ENCODE measurements at places on chromosomes 13 and 19.

DNA sequence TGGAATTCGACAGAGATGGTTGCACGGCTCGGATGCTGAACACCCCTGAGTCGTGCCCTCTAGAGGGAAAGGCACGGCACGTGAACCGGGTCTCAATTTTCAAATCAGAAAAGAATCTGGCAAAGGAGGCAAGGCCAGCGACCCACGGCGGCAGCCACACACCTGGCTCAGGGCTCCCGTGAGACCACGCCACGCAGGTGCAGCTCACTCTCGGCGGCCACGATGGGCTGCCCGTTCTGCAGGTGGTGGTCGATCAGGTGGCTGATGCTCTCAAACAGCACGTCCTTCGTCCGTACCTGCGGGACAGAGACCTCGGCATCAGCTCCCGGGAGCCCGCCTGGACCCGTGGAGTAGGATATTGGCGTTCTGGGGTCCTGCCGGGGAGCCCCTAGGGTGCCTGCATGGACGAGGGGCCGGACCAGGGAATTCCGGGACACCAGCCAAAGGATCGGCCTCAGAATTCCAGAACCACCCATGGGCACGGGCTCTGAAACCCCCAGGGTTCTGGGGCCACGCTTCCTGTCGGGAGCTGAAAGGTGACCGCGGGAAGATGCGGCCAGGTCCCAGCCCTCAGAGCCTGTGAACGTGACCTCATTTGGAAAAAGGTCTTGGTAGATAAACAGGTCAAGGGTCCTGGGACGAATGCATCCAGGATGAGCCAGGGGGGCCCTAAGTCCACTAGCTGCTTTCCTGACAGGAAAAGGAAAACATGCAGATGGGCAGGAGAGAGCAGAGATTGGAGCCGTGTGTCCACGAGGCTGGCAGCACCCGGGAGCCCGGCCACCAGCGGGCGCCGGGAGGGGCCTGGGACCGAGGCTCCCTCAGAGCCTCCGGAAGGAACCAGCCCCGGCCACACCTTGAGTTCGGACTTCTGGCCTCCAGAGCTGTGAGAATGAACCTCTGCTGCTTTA is 10.1 kb upstream of the C2CD4C start:
- DNase-seq: no peak

- DNase-seq: no peak
Measured at GRCh38 chr19:58568453-58569130, 4.5 kb downstream of the MZF1 start.

GRCh38 chr13:99911965-99912566 is 59.5 kb downstream of the ZIC5 start:
- DNase-seq: no peak

DNA sequence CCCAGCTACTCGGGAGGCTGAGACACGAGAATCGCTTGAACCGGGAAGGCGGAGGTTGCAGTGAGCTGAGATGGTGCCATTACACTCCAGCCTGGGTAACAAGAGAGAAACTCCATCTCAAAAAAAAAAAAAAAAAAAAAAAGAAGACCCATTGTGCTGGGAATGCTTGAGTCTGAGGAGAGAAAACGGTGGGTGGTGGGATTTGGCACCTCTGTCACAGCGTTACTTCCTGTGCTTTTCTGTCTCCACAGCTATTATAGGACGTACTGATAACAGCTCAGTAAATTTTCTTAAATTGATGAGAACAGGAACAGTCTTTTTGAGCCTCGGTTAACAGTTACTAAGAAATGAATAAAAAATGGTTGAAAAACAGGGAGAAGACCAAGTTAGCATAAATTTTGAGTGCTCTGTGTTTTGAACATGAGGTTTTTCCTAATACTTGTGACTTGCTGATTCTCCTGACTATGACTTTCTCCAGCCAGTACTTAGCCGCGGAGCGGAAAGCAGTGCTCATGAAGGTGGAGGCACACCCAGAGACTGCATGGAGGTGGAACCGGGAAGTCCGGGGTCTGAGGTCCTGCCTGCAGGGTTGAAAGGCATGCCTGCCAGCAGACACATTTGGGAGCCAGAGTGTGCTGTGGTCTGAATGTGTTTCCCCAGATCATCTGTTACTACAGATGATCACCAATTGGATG is 55.3 kb upstream of the TEX29 start:
- no peak for DNase-seq

- DNase-seq: peak; percentile 25
Measured at GRCh38 chr19:42634409-42635232, 39.9 kb upstream of the CEACAM8 start.

DNA sequence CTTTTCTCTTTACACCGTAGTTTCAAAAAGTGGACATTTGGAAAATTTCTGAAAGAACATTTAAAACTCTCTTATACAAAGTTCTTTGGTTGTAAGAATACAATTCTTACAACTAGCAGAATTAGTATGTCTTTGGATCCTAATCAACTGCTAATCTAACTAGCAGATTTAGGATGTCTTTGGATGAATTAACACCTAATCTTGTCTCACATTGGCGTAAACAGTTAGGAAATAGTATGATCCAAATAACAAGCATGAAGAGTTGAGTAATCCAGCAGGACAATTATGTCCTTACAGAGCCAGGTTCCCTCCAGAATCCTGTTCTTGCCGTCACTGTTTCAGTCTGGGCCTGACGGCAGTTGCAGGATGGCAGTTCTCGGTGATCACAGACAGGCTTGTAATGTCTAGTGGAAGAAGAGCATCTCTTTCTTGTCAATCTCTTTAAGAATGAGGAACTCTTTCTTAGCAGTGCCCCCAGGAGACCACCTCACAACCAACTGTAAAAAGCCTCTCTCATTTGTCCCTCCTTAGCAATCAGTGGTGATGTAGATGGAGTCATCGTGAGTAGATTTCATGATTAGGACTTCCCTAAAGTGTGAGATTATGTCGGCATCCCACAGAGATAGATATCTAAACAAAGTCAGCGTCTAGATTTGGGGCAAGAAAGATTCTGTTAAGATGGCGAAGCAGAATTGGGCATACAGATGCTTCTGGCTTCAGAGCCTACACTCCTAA is 5.7 kb upstream of the TNFSF13B start:
- DNase-seq: no peak

DNA sequence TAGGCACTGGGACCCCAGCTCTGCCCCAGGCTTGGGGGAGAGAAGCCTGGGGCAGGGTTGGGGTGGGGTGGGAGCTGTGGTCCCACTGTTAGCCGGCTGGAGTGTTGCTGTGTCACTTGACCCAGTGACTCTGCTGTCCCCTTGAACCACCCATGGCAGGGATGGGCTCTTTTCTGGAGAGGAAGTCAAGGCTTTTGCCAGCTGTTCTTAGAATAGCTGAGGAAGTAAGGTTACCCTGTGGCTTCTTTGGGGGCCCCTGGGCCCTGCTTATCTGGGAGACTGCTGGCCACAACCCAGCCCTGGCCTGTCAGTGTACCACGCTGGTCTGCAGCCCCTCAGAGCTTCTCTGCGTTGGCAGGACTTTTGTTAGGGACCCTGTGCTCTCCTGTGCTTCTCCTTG is 9.1 kb downstream of the PNPLA6 start:
- DNase-seq: no peak

DNA sequence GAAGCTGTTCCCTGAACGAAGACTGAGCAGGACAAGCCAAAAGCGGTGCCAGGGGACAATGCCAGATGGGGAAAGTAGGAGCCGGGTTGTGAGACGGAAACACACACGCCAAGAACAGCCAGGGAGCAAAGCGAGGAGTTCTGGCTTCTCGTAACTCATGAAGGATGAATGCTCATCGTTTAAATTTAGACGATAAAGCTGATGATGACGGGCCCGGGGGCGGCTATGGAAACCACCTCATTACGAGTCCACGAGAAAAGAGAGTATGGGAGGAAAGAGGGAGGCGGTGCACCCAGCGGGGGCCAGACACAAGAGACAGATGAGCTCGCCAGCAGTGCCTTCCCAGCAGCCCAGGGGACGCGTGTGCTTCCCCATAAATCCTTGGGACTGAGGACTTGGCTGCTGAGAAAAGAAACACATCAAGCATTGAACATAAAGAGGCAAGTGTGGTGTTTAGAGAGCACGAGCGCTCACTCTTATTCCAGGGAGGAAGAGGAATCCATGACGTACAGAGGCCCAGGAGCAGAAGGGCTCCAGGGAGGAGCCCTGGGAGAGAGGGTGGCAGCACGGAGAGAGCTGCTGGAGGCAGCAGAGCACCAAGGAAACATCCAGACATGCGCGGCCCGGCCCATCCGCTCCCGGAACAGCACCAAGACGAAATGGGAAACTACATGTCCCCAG is 70.7 kb downstream of the EPS15L1 start:
- no peak for DNase-seq

- no peak for DNase-seq
Measured at GRCh38 chr19:54197121-54197520, 3.5 kb upstream of the RPS9 start.

GRCh38 chr19:3548606-3549005 is 8.8 kb downstream of the MFSD12 start:
- DNase-seq: no peak

GRCh38 chr13:33832872-33833271 is 14.9 kb downstream of the RFC3 start:
- no peak for DNase-seq

GRCh38 chr13:19881641-19882040 is 18.2 kb upstream of the ZMYM5 start:
- DNase-seq: no peak

DNA sequence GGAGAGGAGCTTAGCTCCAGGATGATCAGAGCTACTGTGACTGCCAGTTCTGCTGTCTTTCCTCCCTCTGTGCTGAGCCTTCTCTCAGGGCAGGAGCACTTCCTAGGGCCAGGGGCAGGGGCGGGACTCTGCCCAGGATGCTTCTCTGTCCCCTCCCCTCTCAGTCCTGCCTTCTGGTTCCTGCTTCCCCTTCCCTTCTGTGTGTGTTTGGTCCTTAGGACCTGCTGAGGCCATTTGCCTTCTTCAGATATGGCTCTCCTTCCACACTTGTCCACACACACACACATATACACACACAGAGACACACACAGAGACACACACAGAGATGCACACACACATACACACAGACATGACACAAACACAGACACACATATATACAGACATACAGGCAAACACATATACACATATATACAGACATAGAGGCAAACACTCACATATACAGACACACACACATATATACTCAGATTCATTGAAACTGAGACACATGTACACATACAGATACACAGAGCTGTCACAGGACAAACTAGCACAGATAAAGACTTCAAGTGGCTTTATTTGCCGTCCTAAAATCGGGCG is 22.0 kb upstream of the CD177 start:
- no peak for DNase-seq

DNA sequence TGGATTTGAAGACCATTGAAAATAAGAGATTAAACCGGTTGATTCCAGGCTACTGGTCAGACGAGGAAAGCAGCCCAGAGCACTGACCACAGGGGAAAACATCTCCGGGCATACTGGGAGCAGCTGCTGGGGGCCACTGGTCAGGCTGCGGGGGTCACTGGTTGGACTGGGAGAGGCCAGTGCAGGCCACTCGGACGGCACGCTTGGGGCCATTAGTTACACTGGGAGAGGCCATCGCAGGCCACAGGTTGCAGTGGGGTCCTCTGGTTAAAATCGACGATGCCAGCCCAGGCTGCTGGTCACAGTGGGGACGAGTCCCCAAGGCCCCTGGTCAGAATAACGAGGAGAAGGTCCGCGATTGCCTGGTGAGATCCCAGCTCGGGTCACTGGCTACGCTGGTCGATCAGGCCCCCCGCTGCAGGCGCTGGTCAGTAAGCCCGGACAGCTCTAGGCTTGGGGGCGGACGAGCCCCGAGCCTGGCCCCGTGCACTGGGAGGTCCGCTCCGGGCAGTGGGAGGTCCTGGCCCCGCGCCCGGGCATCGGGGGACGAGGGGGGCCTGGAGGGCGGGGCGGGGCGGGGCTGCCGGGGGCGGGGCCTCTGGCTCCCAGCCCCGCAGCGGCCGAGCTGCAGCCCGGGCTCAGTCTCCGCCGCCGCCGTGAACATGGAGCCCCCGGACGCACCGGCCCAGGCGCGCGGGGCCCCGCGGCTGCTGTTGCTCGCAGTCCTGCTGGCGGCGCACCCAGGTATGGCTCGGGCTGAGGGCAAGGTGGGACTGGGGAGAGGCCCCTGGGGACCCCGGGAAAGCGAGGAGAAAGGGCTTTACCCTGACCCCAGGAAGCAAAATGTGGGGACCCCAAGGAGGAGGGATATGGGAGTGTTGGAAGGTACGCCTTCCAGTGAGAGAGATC is at the start of gene BCAM:
TSS of gene BCAM (plus strand) at position 641 of the 909 bp plus-strand sequence. CDS start at position 663, 22 bp downstream.
- DNase-seq: peak; percentile 33

GRCh38 chr19:52492201-52492993 is 35.1 kb upstream of the ZNF808 start:
- no peak for DNase-seq

DNA sequence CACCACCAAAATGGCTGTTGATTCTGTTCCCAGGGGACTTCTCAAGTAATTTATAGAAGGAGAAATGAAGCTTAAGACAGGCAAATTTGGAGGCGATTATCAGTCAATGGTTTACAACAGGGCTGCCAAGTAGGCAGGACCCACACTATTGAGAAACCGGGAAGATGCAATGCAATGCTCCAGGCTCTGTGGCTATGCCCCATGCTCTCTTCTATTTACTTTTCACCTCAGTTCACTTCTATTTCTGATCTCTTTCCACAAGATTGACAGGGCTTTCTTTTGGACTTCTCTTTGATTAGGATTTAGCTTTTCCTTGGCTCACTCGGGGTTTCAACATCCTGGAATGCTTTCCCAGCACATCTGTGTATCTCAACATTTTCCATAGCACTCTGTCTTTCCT is 12.7 kb upstream of the RCBTB2 start:
- DNase-seq: no peak

DNA sequence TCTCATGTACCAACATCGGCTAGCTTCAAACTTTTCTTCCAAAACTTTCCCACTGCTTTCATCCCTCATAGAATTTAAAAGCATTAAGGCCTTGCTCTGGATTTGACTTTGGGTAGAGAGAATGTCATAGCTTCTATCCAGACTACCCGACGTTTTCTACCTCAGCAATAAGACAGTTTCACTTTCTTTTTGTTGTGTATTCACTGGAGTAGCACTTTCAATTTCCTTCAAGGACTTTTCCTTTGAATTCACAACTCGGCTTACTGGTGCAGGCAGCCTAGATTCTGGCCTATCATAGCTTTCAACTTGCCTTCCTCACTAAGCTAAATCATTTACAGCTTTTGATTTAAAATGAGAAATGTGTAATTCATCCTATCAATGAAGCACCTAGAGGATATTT is 420.4 kb upstream of the GPC6 start:
- no peak for DNase-seq

DNA sequence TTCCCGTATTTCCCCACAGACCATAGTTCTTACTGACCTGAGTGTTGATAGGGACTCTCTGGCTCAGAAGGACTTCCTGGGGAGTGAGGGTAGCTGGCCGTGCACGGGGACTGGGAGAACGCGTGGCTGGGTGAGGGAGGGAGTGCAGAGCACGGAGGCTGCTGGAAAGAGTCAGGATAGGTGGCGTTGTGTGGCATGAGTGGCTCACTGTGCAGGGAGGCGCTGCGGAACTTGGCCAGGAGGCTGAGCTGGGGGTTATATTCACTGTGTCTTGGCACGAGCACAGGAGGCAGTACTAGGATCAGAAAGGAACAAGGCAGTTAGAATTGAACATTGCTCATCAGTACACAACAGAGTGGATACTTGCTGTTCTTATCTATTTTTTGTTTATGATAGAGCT is 47.4 kb downstream of the SMAD9 start:
- no peak for DNase-seq

GRCh38 chr13:39957868-39958677 is 302.6 kb downstream of the COG6 start:
- no peak for DNase-seq

- DNase-seq: no peak
Measured at GRCh38 chr19:2254064-2254872, 1.9 kb downstream of the JSRP1 start.
